Urinary bladder (tissue), 4 donors: ENCODE measurements at places on chromosomes 2 and 18. TPM values are rescaled to one million over a fixed set of nuclear protein-coding genes. Genes with fewer than 3 reads are reported as not detected.

The RTP5 gene
- total RNA-seq: not detected

- no peak for DNase-seq
Observed at GRCh38 chr2:55672630-55673029, 21.0 kb downstream of the PNPT1 start.

GRCh38 chr2:240565333-240566202 is 2.7 kb upstream of the RNPEPL1 start:
- peak; percentile 35 for DNase-seq

The ADGRF3 gene
- 0.37 TPM for total RNA-seq

The TMBIM1 gene
- total RNA-seq: 127 TPM

GRCh38 chr18:61653823-61654551 is 238.8 kb downstream of the RNF152 start:
- no peak for DNase-seq

The TMEM178A gene
- 5.2 TPM for total RNA-seq

DNA sequence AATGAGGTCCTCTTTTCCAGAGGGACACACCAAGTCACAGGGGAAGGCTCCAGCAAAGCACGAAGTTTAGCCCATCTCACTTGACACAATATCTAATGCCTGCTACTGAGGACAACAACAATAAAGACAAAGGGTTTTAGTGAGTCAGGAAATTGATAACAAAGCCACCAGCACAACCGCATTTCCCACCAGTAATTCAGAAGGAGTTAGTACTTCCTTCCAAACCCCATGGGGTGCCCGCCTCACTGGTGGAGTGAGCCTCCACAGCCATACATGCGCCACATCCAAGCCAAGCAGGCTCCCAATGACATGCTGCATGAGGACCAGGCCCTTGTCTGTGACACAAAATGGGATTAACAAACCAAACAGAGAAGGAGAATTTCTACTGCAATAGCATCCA is 40.1 kb downstream of the MRPL35 start:
- no peak for DNase-seq

- DNase-seq: no peak
Observed at GRCh38 chr2:65026154-65026553, 30.1 kb upstream of the CEP68 start.

DNA sequence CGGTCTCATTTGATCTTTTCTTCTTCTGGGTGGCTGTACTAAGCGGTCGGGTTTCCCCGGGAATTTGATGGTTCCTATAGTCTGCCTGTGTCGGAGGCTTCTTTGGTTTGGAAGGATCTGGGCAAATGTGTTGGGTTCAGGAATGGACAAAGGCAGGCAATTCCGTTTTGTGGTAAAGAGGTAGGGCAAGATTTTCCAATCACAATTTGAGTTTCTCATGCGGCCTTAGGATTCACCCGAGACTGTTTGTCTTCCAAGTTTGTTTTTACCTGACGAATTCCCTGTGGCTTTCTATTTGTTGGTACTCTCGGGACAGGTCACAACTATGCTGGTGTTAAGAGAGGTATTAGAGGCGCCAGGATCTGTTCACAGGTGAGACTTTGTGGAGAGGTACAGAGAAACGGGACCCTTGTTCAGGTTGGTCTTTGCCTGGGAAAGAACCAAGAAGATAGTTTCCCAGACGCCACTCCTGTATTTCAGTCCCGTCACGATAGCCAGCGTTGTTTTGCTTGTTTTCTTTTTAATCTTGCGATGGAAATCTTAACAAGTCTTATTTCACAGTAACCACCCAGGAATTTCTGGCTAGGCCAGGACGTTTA is 3.0 kb downstream of the SP5 start:
- DNase-seq: no peak

The GAL3ST2 gene
- not detected for total RNA-seq

The IL36RN gene
- total RNA-seq: 0.26 TPM

- DNase-seq: no peak
Observed at GRCh38 chr2:103327966-103328365, 566.1 kb downstream of the TMEM182 start.

The RIT2 gene
- total RNA-seq: 0.48 TPM

GRCh38 chr18:61096226-61096625 is 237.0 kb upstream of the CDH20 start:
- no peak for DNase-seq

GRCh38 chr2:117411983-117412382 is 402.5 kb upstream of the DDX18 start:
- no peak for DNase-seq

The MTX2 gene
- 18.3 TPM for total RNA-seq

The ZNF396 gene
- 4.0 TPM for total RNA-seq

DNA sequence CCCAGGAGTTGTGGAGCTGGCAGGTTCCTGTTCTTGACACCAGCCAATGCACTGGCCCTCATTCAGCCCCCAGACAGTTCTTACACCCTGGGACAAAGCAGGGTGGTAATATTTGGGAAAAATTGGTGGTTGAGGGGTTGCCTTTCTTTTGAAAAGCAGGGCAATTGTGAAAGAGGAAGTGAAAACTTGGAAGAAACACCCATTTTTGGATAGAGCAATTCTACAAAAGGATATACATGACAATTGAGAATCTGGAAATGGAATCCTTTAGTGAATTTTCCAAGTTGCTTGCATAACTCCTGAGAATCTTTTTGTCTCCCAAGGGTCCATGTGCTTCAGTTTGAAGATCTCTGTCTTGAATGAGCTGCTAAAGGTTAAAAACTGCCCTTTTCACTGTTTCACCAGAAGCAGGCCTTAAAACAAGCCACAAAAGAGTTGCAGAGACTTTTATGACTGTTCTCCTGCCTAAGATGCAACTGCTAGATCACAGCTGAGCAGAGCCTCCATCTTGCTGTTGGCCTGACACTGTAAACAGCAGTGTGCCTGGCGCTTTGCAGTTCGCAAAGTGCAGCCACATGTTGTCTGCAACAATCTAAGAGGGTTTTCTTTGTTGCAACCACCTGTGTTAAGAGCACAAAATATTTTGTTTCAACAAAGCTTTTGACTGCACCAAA is 11.8 kb downstream of the COL4A4 start:
- no peak for DNase-seq

The LRP2 gene
- 0.26 TPM for total RNA-seq

The CFAP53 gene
- 0.42 TPM for total RNA-seq

- no peak for DNase-seq
Observed at GRCh38 chr2:152322222-152322621, 12.8 kb upstream of the FMNL2 start.

The COL3A1 gene
- total RNA-seq: 20,765 TPM

The NOTO gene
- total RNA-seq: not detected
